ENCODE measurements at places on chromosomes 4 and X.

- no peak for DNase-seq
These were observed at the start of gene FAM241A for GRCh38 chr4:112145326-112145789. Gene FAM241A (plus strand): TSS chr4:112145454. CDS start chr4:112145581, 127 bp downstream.

GRCh38 chrX:134604701-134605311 is 53.5 kb downstream of the PLAC1 start:
- DNase-seq, result no peak

DNA sequence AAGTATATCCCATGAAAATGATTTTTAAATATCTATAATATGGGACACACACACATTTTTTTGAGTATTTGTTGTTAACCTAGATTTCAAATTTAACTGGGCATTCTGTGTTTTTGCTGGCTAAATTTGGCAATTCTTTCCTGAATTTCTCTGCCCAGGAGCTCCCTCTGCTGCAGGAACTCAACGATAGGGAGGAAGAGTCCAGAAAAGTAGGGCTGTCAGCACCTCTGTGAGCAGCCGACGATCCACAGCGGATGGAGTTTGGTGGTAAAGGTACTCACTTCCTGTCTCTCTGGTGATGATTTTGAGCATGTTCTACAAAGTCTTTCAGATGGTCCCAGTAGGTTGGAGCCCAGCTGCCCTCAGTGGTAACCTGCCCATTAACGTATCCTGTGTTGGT is 23.1 kb upstream of the TMEM184C start:
- no peak for DNase-seq

DNA sequence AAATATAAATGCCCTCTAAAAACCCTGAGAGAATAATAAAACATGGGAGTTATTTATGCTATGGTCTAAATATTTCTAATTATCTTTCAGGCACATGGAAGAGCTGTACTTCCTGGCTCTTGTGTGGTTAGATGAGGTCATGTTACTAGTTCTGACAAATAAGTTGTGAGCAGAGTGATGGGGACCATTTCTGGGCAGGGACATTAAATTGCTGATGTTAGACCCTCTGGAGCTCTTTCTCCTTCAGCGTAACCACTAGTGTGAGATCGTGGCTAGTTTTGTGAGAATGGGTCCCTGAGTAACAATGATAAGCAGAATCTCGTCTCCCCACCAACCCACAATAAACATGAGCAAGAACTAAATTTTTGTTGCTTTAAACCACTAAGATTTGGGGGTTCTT is 108.0 kb downstream of the MAML3 start:
- DNase-seq, result no peak

- no peak for DNase-seq
These were observed 135.8 kb downstream of the HS6ST2 start for GRCh38 chrX:132822634-132823012.

- no peak for DNase-seq
These were observed 311.1 kb downstream of the CAMK2D start for GRCh38 chr4:113450295-113451080.

GRCh38 chr4:23629421-23629820 is 260.4 kb downstream of the PPARGC1A start:
- DNase-seq, result no peak

DNA sequence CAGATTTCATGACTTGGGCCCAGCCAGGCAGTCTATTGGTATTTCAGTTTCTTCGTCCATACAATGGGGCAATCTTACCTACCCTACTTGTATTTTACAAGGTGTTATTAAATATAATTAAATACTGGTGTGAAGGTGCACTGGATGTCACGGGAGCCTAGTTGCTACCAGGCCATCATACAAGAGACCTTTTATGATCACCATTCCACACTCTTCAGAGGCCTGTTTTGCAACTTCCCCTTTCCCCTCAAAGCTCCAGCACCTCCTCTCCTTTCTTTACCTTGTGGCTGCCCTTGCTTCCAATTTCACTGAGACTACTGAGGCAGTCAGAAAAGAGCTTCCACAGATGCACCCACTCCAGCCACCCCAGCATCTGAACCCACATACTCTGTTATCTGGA is 93.8 kb upstream of the HELT start:
- no peak for DNase-seq

Measured in NCI-H2081 treated with DMSO at 0.1 percent for 48 hours (cell line).